Right lobe of liver (tissue), 6 donors: ENCODE measurements at places on chromosomes 1 and 21.

DNA sequence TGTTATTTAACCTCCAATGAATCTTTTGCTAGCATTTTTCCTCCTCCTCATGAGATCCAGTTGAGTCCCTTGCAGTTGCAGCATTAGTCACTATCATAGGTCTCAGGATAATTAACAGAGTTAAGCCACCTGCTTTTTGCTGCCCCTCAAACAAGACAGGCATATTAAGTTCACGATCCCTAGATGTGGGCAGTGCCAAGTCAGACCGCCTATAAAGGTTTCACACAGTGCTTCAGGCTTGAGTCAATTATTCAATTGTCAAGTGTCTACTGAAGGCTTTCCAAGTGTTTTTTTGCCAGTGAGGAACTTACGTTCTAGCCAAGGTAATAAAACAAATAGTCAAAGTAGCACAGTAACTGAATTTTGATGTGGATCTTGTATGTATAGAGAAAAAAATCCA is 175.0 kb downstream of the DAB1 start:
- no peak for DNase-seq

GRCh38 chr1:159872891-159873290 is 10.4 kb upstream of the VSIG8 start:
- DNase-seq: no peak

- no peak for DNase-seq
Measured at GRCh38 chr1:179545321-179545720, 30.4 kb downstream of the NPHS2 start.

DNA sequence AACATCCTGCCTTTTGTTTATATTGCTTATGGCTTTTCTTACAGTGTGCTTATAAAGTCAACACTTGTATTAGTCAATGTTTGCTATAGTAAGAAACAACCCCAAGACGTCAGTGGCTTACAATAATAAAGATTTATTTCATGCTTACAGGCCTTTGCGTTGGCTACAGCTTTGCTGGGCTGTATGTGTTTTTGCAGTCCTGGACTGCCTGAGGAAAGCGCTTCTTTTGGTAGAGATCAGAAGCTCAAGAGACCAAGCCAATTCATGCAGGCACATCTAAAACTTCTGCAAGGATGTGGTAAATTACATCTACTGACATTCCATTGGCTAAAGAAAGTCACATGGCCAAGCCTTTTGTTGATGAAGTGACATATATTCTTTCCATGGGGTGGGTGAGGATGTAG is 17.5 kb upstream of the PRKAA2 start:
- DNase-seq: no peak

GRCh38 chr1:206447422-206447765 is 22.9 kb upstream of the IKBKE start:
- DNase-seq: no peak

GRCh38 chr21:31489014-31489413 is 145.0 kb upstream of the TIAM1 start:
- no peak for DNase-seq

DNA sequence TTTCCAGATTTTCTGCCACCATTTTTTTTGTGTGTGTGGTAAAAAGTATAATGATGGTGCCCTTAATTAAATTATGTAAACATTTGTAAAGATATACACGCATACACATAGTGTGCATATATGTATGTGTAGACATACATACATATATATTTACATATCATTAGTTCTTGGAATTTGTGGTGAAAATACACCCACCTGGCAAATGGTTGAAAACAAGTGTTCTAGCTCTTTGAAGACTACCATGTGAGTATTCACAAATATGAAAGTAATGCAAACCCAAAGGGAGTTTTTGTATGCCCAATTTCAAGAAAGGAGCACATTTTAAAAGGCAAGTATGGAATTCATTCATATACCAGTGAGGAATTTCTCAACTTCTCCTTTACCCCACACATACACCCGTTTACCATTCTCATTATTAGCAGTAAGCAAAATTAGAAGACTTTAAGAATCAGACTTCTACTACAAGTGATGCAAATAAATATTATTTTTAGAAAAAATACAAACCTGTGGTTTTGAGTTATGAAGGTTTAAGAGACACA is 8.0 kb downstream of the RABGAP1L start:
- DNase-seq: no peak

GRCh38 chr1:27300341-27301051 is 21.5 kb upstream of the TMEM222 start:
- DNase-seq: peak; percentile 83

GRCh38 chr1:12132078-12132477 is 34.7 kb upstream of the TNFRSF1B start:
- DNase-seq: peak; percentile 68

- no peak for DNase-seq
Measured at GRCh38 chr1:198841477-198841876, 202.6 kb downstream of the PTPRC start.

GRCh38 chr1:185367218-185367617 is 50.2 kb upstream of the IVNS1ABP start:
- no peak for DNase-seq

- no peak for DNase-seq
Measured at GRCh38 chr1:179323436-179323835, 29.8 kb downstream of the SOAT1 start.

- DNase-seq: no peak
Measured at GRCh38 chr21:45048026-45048698, 26.2 kb upstream of the ADARB1 start.

- no peak for DNase-seq
Measured at GRCh38 chr1:42926879-42927242, 31.8 kb downstream of the SLC2A1 start.

DNA sequence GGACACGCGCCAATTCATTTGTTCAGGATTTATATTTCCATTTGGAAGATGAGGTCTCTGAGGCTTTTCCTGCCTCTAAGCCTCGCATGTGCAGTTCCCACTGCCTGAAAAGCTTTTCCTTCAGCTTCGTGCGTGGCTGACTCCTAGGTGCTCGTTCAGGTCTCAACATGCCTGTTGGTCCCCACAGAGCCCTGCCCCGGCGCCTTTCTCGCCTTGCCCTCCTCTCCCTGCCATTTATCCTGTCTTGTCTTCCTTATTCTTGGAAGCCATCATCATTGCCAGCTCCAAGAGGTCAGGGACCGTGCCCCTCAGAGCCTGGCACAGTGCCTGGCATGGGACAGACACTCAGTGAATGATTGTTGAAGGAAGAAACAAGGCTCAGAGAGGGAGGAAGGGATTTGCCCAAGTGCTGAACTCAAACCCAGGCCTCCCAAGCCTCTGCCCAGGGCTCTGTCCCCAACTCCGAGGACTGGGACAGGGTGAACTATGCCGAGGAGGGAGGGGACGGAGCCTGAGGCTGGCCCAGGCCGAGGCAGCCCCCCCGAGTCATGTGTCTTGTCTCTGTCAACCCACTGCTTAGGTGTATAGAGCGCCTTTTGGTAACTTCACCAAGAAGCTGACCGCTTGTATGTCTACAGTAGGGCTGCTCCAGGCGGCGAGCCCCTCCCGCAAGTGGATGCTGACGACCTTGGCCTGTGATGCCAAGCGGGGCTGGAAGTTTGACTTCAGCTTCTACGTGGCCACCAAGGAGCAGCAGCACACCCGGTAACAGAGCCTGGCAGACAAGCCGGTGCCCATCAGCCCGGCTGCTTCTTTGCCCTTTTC is 47.3 kb downstream of the DISP3 start:
- DNase-seq: no peak

DNA sequence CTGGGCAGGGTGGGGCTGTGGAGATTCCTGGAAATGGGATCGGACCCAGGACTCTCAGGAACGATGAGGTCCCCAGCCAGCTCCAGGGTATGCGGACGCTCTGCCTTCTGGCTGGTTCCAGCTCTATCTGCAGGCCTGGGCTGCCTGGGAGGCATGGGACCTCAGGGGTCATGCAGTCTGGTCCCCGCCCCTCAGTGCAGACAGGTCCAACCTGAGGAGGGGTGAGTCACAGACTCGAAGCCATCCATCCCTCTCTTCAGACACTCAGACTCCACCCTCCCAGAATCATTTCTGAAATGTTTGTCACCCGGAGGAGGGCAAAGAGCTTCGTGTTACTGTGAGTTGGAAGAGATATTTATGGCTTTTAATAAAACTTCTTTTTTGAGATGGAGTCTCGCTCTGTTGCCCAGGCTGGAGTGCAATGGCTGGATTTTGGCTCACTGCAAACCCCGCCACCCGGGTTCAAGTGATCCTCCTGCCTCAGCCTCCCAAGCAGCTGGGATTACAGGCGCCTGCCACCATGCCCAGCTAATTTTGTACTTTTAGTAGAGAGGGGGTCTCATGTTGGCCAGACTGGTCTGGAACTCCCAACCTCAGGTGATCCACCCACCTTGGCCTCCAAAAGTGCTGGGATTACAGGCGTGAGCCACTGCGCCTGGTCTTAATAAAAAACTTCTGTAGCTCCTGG is 5.9 kb upstream of the MYOM3 start:
- DNase-seq: no peak

DNA sequence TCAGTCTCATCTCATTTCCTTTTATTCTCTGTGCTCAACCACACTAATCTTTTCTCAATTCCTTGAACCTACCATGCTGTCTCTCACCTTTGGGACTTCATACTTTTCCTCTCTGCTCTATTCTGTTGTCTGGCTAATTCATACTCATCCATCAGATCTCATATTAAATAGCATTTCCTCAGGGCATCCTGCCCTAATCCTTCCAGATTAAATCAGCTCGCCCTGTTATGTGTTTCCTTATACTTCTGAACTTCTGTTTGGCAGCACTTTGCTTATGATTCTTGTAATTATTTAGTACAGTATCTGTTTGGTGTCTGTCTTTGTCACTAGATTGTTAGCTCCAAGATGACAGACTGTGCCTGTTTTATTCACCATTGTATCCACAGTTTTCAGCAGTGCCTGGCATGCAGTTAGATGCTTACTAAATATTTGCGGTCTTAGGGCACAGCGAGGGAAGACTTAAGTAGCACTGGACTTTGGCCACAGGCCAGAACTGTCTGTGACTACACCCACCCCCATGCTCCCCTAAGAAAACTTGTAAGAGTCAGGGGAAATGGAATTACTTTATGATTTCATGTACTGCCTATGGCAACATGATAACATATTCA is 9.9 kb upstream of the CAP1 start:
- DNase-seq: no peak

GRCh38 chr1:245871915-245872314 is 635.2 kb downstream of the SMYD3 start:
- no peak for DNase-seq

- no peak for DNase-seq
Measured at GRCh38 chr1:90107990-90108389, 113.1 kb downstream of the ZNF326 start.

GRCh38 chr1:230747890-230748800 is 957 bp downstream of the CAPN9 start:
- DNase-seq: peak; percentile 60

DNA sequence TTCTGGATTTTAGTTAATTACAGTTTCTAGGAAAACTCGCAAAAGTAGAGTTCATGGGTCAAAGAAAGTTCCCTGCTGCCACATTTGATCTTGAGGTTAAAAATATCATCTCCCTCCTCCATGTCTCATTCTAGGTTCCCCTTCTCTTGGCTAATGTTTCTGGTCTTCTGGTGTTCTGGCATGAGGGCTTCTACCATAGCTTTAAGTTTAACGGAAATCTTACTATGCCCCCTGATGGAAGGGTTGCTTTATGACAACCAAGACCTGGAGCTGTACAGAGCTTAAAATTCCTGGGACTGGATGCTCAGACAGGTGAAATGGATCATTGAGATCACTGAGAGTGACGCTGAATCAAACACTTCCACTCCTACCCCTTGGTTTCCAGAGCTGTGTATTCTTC is 1881.7 kb downstream of the MRPL39 start:
- no peak for DNase-seq
